ENCODE measurements at places on chromosomes 4 and X.
A peak's percentile ranks its signal among the peaks of the same experiment; 100 is the strongest.

DNA sequence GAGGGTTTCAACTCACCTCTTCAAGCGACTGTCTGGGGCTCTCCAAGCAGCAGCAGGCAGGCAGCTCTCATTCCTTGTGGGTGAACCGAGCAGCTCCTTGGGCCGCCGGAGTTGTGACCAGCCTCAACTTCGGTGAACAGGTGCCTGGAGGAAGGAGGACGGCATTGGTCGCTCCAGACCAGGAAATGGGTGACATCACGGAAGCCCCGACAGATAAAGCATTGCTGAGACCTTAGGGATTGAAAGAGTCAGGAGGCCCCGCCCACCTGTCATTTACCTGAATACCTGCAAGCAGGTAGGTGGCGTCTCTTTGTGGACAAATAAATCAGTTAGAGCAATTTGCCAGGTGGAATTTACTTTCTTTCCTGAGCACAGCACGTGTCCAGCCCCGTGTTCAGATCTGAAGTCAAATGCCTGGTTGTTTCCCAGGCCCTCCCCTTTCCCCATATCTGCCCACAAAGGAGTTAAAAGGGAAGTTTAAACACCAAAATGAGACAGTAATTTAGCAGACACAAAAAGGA lies at the start of gene LNX1:
TSS of gene LNX1 (minus strand) at position 115 of the 521 bp plus-strand sequence. CDS start 17,484 bp downstream, outside the sequence.
- peak; percentile 95 for DNase-seq

DNA sequence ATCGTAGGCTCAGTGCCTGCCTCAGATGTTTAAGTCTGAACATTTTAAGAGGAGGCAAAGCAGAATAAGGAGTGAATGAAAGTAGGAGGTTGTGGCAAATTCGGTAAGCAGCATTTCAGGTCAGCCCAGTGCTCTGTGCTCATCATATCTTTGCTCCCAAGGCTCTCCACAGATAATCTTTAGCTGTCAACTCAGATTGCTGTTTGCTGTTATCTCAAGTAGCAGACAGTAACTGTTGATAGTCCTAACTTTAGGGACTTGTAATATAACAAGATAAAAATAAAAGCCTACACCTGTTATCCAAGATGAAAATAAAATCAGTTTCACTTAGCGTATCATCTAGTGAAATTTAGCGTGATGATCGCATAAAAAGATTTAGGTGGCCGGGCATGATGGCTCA lies 18.6 kb upstream of the CLTRN start:
- DNase-seq = no peak

DNA sequence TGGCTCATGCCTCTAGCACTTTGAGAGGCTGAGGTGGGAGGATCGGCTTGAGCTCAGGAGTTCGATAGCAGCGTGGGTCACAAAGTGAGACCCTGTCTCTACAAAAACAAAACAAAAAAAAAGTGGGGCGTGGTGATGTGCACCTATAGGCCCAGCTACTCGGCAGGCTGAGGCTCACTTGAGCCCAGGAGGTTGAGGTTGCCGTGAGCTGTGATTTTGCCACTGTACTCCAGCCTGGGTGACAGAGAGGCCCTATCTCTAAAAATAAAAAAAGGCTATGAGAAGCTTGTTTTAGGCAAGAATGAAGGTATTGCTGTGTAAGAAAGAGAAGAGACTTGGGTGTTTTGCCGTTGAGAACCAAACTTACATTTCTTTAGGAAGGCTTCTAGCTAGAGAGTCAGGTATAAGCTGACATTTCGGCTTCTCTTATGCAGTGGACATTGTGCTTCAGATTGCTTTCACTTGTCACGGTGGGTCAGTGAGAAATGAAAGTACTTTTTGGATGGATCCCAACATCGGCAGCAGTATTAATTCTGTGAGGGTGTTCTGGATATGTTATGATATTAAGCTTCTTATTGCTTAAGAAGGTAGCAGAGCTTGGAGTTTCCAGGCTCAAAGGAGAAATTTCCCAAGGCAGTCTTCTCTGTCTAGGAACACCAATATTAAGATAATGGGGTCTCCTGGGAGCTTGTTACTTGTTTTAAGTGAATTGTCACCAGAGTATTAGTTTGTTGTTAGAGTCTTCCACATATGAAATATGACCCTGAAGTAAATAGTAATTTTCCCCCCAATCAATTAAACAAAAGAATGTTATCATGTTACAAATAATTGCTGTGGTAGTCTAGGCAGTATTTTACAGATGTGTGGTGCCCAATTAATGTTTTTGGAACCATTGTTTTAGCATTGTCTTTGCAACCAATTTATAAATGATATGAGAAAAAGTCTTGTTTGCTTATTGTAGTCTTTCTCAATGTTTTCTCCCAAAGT lies 17.6 kb downstream of the TMEM131L start:
- no peak for DNase-seq

- DNase-seq = no peak
Observed at GRCh38 chrX:121671649-121672048, 624.2 kb downstream of the GLUD2 start.

GRCh38 chr4:102736636-102737549 lies 23.9 kb downstream of the MANBA start:
- no peak for DNase-seq

DNA sequence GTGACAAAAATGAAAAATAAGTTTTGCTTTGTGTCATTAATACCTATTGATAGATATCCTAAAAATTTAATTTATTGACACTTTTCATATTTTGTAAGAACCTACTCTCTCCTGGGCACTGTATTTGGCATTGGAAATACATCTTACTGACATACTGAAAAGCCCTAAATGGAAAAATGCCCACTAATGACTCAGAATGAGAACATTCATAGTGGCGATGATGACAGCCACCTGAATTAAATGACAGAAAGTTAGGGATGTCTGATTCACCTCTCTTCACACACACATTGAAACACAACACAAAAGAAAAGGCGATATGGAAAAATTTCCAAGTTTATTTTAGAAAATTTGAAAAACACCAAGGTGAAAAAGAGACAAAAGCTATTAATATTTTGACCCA lies 992.3 kb downstream of the STPG2 start:
- DNase-seq = no peak

Data from NCI-H2029 (cell line).